ENCODE measurements at places on chromosomes 11 and 22. TPM values are rescaled to one million over a fixed set of nuclear protein-coding genes. Genes with fewer than 3 reads are reported as not detected.

DNA sequence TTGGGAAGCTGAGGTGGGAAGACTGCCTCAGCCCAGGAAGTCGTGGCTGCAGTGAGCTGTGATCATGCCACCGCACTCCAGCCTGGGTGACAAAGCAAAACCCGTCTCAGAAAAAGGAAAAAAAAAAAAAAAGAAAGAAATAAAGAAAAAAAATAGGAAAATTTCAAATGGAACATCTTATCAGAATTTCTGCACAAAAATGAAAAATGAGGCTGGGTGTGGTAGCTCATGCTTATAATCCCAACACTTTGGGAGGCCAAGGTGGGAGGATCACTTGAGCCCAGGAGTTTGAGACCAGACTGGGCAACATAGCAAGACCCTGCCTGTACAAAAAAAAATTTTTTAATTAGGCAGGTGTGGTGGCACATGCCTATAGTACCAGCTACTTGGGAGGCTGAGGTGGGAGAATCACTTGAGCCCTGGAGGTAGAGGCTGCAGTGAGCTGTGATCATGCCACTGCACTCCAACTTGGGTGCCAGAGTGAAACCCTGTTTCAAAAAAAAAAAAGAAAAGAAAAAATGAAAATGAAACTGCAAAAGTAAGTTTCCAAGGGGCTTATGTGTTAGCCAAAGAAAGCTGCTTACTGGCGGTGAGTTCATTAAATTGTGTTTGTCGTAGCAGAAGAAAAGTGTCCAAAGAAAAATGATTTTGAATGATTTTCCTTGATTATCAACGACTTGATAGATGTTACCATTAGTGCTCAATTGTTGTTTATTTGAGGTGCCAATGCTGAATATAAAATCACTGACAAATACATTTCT lies 7.5 kb upstream of the CRKL start:
- no peaks in the 10 kb centered on the region for H3K27me3 ChIP-seq
- no peak overlapping the region for H3K4me3 ChIP-seq
- no peaks in the 10 kb centered on the region for H3K36me3 ChIP-seq
- no peaks in the 10 kb centered on the region for H3K4me1 ChIP-seq

GRCh38 chr22:49657275-49657973 lies 170.2 kb downstream of the BRD1 start:
- no peaks in the 10 kb centered on the region for H3K4me1 ChIP-seq
- H3K4me3 ChIP-seq: peak overlapping the region; percentile 10
- H3K27ac ChIP-seq: no peak overlapping the region
- H3K27me3 ChIP-seq: peaks cover 12% of the 10 kb centered on the region
- H3K36me3 ChIP-seq: no peaks in the 10 kb centered on the region
- peak; percentile 14 for DNase-seq

DNA sequence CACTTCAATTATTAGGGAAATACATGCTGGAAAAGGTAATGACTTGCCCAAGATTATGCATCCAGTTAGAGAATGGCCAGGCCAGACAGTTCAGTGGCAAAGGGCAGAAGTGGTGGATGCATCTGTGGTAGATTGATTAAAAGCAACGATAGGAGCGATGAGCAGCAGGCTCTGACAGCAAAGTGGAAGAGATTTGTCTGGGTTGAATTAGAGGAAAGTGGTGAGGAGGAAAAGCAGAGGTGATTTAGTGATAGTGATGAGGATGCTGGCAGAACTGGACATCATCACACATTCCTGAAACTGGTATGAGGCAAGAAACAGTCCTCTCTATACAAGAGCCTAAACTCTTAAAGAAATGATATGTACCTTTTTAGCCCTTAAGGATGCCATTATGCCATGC lies 12.5 kb downstream of the HSD17B12 start:
- H3K4me1 ChIP-seq: no peaks in the 10 kb centered on the region
- no peaks in the 10 kb centered on the region for H3K27me3 ChIP-seq
- no peak overlapping the region for H3K27ac ChIP-seq
- H3K36me3 ChIP-seq: no peaks in the 10 kb centered on the region
- no peak overlapping the region for H3K4me3 ChIP-seq

- no peaks in the 10 kb centered on the region for H3K36me3 ChIP-seq
- H3K27ac ChIP-seq: no peak overlapping the region
- no peak overlapping the region for H3K4me3 ChIP-seq
These were observed 56.7 kb upstream of the RAB38 start for GRCh38 chr11:88231894-88232482.

DNA sequence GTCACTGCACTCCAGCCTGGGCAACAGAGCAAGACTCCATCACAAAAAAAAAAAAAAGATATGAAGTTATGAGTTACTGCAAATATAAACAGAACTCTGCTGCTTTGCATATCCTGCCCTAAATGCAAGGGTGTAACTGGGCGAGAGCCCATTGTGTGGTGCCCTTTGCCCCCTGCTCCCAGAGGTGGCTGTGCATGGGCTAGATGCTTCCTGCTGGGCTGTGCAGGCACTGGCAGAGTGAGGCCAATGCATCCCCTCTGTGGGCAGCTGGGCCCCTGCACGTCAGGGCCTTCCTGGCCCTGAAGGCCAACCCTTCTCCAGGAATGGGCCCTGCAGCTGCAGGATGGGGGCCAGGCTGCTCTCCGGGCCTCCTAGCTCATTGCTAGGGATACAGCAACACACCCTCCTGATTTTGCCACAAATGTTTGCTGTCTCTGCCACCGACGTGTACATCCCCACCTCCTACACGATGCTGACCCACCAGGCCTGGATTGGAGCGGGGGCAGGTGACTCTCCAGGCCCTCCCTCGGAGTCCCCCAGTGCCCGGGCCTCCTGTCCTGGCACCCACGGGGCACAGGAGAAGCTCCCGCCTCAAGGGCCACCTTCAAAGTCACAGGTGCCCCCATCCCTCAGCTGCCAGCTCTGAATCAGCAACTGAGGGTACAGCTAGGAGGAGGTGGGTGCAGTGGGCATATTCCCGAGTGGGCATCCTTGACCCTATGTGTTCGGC lies 40.7 kb upstream of the COMT start:
- H3K27me3 ChIP-seq: no peaks in the 10 kb centered on the region
- no peak for DNase-seq
- H3K36me3 ChIP-seq: no peaks in the 10 kb centered on the region
- no peak overlapping the region for H3K27ac ChIP-seq

GRCh38 chr11:125777309-125777708 lies 1.3 kb downstream of the PATE2 start:
- H3K4me1 ChIP-seq: no peaks in the 10 kb centered on the region
- H3K27me3 ChIP-seq: no peaks in the 10 kb centered on the region
- H3K27ac ChIP-seq: no peak overlapping the region
- no peak overlapping the region for H3K4me3 ChIP-seq
- DNase-seq: no peak

- H3K27me3 ChIP-seq: no peaks in the 10 kb centered on the region
- no peak for DNase-seq
- no peaks in the 10 kb centered on the region for H3K36me3 ChIP-seq
- no peaks in the 10 kb centered on the region for H3K4me1 ChIP-seq
- H3K27ac ChIP-seq: no peak overlapping the region
- H3K4me3 ChIP-seq: no peak overlapping the region
These were observed 660.1 kb downstream of the OPCML start for GRCh38 chr11:132872211-132872610.

DNA sequence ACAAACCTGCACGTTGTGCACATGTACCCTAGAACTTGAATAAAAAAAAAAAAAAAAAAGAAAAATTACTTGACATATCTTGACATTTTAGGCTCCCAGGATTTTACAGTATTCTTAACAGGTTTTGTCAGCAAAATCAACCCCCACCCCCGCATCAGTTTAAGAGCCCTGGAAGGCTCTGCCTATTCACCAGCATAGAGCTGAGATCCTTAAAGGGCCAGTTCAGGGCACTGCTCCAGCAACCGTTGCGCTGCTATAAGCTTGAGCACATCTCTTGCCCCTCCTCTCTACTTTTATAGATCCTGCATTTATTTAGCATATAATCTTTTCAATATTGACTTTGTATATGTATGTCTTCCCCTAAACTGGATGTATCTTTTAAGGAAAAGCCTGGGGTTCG lies 697 bp upstream of the PAFAH1B2 start:
- peak overlapping the region; percentile 95 for H3K4me3 ChIP-seq
- peak; percentile 39 for DNase-seq
- no peaks in the 10 kb centered on the region for H3K36me3 ChIP-seq
- H3K27me3 ChIP-seq: no peaks in the 10 kb centered on the region
- H3K4me1 ChIP-seq: no peaks in the 10 kb centered on the region
- H3K27ac ChIP-seq: peak overlapping the region; percentile 86

- H3K4me1 ChIP-seq: no peaks in the 10 kb centered on the region
- no peaks in the 10 kb centered on the region for H3K36me3 ChIP-seq
- H3K27me3 ChIP-seq: no peaks in the 10 kb centered on the region
- H3K27ac ChIP-seq: peak overlapping the region; percentile 8
These were observed 49.4 kb downstream of the MAML2 start for GRCh38 chr11:96293598-96294021.

- no peaks in the 10 kb centered on the region for H3K4me1 ChIP-seq
- DNase-seq: no peak
- no peak overlapping the region for H3K4me3 ChIP-seq
- no peaks in the 10 kb centered on the region for H3K36me3 ChIP-seq
- H3K27me3 ChIP-seq: no peaks in the 10 kb centered on the region
These were observed 5.8 kb upstream of the OR5B2 start for GRCh38 chr11:58433638-58434203.

DNA sequence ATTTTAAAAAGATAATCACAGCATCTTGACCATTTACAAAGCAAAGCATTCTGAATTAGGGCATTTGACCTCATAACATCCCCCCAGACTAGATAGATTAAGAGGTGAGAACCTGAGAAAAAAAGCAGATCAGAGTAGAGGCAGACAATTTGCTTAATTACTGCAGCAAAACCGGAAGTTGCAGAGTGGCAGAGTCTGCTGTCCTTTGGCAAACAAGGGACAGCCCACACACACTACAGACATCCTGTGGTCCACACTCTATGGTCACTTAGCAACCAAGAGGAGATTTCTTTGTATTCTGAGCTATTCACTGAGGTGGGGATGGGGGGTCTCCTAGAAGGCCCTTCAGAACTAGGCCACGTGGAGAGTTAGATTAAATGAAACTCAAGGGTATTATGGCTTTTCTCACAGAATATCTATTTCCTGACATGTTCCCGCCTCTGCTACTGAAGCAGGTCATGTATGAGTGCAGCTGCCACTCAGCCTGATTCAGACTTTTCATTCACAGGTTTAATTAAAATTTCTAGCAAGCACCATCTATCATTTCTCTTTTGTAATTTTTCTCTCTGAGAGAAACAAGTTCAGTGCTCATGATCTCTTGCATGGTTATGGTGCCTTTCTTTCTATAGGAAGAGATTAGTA lies 48.5 kb downstream of the SVIP start:
- H3K36me3 ChIP-seq: no peaks in the 10 kb centered on the region
- no peak overlapping the region for H3K4me3 ChIP-seq
- no peak for DNase-seq
- no peaks in the 10 kb centered on the region for H3K4me1 ChIP-seq
- H3K27ac ChIP-seq: no peak overlapping the region
- no peaks in the 10 kb centered on the region for H3K27me3 ChIP-seq

- H3K27me3 ChIP-seq: no peaks in the 10 kb centered on the region
- no peak overlapping the region for H3K27ac ChIP-seq
- H3K36me3 ChIP-seq: no peaks in the 10 kb centered on the region
- no peak overlapping the region for H3K4me3 ChIP-seq
- DNase-seq: no peak
These were observed 29.9 kb downstream of the KRTAP5-5 start for GRCh38 chr11:1659506-1659905.

DNA sequence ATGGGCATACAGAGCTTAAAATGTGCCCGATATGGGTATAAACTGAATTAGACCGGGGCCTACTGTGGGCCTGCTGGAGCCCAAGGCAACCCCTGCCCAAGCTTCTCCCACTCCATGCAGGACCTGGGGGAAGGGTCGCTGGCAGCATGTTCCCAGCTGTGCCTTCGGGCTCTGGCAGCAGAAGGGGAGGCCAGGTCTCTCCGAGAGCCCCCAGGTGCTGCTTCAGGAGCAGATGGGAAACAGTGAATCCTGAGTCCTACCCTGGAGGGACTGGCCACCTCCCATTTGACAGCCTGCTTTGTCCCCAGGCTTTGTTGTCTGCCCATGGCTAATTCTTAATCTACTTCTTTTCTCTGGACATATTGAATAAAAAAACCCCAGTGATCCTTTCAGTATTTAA lies 315.6 kb upstream of the B3GAT1 start:
- H3K36me3 ChIP-seq: no peaks in the 10 kb centered on the region
- no peak overlapping the region for H3K4me3 ChIP-seq
- no peak overlapping the region for H3K27ac ChIP-seq

GRCh38 chr11:29913352-29913751 lies 103.5 kb downstream of the KCNA4 start:
- H3K4me1 ChIP-seq: no peaks in the 10 kb centered on the region
- H3K36me3 ChIP-seq: no peaks in the 10 kb centered on the region
- no peak overlapping the region for H3K27ac ChIP-seq
- H3K27me3 ChIP-seq: no peaks in the 10 kb centered on the region
- H3K4me3 ChIP-seq: no peak overlapping the region

Gene GRAP2
- 2.2 TPM for total RNA-seq

Gene TSKU
- total RNA-seq: 71.2 TPM

Gene TRIM48
- total RNA-seq: not detected

Gene EIF3M
- 458 TPM for total RNA-seq
